H54 (cell line): ENCODE measurements at places on chromosomes 4 and X.

DNA sequence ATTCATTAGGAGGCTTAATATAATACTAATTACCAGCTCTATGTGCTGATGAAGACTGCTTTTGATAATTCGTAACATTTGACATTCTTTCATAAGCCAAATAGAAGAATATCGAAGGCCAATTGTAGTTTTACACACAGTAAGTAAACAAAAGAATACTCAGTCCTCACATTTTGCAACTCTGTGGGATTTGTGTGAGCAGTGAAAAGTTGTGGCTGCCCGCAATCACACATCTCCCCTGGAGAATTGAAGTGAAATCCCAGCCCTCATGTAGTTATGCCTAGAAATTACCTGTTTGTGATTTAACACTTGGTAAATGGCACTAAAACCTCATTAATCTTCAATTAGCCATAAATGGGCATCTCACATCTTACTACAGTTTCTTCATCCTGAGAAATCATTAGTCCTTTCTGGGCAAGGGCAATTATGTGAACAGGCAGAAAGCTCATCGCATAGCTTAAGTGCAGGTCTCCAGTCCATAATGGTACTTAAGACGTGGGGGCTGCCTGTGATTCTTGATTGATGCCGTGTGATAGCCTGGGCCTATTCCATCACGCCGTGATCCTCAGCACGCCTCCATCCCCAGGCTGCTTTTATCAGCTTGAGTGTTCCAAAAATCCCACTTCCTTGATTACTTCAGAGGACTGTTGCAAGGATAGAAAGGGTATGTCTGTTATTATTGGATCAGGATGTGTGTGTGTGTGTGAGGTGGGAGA lies 97.9 kb upstream of the METTL14 start:
- no peak for DNase-seq

GRCh38 chr4:119629142-119629471 lies 503 bp upstream of the PDE5A start:
- DNase-seq: no peak

DNA sequence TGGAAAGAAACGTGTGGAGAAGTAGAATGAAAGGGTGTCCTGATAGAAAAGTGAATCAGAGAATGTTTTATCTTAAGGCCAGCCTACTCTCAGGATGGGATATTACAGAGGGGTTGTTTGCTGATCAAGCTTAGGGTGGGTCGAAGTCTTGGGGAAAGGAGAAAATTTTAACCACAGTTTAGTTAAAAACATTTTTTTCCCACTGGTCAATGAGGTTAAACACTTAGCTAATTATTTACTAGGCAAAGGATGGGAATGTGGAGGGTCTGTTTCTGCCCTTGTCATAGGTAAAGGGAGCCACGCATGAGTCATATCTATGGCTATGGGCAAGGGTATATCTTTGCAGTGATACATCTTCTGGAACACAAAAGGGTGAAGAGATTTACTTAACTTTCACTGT lies 16.1 kb upstream of the SULT1E1 start:
- DNase-seq: no peak

DNA sequence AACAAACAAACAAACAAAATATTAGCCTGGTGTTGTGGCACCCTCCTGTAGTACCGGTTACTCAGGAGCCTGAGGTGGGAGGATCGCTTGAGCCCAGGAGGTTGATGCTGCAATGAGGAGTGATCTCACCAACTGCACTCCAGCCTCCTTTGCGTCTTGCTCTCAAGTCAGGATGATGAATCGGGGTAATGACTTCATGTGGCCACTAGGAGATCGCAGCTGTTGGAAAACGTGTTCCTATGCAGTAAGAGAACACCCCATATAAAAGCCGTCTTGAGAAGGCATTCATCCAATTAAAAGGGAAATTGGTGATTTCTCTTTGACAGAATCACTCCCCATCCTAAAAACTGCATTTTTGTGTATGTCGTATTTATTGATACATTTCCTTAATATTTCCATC lies 6.9 kb downstream of the CCNB3 start:
- no peak for DNase-seq

GRCh38 chrX:29397506-29397905 lies 810.3 kb downstream of the IL1RAPL1 start:
- DNase-seq: no peak

- no peak for DNase-seq
These were observed 216.8 kb downstream of the AFAP1 start for GRCh38 chr4:7722766-7723387.

DNA sequence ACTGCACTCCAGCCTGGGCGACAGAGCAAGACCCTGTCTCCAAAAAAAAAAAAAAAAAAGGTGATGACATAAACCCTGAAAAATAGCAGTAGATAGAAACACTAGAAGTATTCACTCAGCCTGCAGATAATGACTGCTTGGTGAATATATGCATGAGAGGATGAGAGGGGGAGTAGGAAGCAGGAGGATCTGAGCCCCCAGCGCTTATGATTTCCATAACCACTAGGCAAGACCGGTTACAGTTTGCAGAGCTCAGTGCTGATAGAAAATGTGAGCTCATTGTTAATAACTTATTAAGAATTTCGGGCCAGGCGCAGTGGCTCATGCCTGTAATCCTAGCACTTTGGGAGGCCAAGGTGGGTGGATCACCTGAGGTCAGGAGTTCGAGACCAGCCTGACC lies 40.8 kb upstream of the SLC34A2 start:
- DNase-seq: no peak

- DNase-seq: no peak
These were observed 2595.3 kb downstream of the ARAP2 start for GRCh38 chr4:33649015-33649414.

DNA sequence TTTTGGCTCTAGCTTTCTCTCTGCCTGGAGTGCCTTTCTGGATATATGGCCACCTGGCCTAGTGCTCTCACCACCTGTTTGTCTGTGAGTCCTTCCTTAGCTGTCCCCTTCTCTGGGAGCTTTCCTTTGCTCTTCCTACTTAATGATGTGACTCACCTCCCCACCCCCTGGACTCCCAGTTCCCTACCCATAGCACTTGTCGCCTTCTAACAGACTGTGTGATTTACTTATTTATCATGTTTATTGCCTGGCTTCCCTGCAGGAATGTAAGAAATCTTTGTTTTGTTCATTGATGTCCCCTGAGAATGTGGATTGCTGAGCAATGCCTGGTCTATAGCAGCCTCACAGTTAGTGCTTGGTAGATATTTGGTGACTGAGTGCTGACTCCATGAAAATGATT lies 18.9 kb downstream of the ADD1 start:
- DNase-seq: peak; percentile 38

- no peak for DNase-seq
These were observed 32.6 kb downstream of the DCK start for GRCh38 chr4:71026086-71026485.

GRCh38 chrX:150941580-150941979 lies 41.6 kb upstream of the HMGB3 start:
- DNase-seq: no peak

DNA sequence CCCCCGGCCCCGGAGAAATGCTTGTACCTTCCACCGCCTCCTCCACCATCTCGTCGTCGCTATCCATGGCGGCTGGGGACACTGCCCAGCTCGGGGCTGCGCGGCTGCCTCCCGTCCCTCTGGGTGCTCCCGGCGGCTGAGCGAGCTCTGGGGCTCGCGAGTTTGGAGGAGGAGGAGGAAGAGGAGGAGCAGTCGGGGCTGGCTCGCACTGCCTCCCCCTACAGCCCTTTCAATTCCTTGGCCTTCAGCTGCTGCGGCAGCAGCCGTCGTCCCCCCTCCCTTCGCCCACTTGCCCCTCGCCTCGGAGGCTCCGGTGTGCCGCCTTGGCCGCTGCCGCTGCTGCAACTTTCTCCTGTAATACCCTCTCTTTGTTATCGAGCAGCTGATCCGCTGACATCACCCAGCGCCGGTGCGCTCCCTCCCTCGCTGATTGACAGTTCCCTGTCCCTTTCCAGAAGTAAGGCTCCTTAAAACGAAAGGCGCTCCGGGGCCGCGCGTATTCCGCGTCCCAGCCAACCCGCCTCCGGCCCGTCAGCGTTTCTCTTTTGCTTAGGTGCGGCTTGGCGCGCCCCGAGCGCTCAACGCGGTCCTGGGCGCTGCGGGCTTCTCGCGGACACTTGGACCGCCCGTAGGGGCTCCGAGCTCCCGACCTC lies at the start of gene SETD7:
Gene SETD7, minus strand, starts transcription at position 149 of the 653 bp plus-strand sequence. Its CDS starts 82 bp downstream, at position 67.
- peak; percentile 52 for DNase-seq

DNA sequence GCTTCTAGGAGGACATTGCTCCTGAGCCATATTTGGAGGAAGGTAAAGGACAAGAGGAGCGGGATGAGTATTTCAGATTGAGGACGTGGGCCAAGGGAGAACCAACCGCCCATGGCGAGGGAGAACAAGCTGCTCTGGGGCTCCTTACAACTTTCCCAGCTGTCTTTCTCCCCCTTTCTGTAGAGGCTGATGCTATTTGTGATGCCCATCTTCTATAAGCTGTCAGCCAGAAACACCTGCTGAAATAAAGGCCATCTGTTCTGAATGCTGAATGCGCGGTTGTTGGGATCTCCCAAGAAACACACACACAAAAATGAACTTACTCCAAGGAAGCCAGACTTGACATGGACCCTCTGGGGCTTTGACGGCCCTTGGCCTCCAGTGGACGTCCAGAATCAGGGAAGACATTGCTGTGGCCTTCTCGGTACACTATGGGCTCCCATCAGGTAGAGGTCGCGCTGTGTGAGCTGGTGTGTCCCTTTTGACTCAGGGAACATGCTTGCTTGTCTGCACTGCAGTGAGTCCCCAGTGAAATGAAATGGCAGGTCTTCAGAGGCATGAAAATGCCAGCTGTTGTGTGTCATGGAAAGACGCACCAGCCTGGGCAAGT lies 30.9 kb downstream of the RWDD4 start:
- DNase-seq: no peak

DNA sequence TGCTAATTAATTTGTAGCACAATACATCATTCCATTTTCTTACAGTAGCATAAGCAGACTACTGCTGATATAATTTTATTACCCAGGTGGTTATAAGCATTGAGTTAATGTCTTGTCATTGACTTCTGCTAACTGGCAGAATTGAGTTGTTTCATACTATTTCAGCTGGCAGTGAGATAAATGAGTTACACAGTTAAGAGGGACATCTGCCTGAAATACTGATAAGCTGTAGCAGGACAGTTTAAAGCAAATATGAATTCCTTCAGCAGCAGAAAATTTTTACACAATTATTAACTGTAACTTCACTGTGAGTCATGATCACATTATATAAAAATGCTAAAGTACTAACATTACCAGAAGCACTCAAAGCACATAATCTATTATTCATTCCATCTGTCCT lies 326.8 kb downstream of the INPP4B start:
- no peak for DNase-seq

DNA sequence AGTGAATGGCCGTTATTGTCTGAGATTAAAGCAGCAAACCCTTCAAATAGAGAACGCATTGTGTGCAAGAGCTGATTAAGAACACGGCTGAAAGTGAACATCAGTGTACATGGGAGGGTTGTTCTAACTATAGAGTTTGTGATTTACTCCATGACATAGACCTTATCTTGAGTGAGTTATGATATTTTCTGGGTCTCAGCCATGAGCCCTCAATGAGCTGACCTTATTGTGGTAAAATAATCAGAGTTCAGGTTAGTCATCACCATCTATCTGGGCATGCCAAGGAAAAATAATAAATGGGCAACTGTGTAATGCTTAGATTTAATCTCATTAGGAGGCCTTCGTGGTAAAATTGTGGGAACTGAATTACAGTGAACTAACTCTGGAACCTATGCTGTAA lies 33.2 kb upstream of the CLDN24 start:
- peak; percentile 21 for DNase-seq

- DNase-seq: no peak
These were observed 984.4 kb downstream of the RAB28 start for GRCh38 chr4:12499693-12500092.

DNA sequence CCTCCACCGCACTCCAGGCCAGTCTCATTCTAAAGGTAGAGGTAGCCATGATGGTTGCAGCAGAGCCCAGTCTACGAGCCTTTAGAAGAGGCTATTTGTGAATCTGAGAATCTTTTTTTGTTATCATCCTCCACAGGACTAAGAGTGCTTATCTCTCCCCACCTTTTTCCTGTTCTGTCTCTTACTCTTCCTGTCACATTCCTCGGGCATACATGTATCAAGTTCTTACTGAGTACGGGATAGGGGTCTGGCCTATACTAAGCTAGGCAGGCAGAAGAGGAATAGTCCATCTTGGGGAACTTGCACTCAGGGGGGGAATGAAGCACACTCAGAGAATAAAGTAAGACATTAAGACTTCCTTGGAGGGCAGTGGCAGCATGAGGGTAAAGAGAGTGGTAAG lies 25.7 kb downstream of the LAS1L start:
- no peak for DNase-seq

- no peak for DNase-seq
These were observed 64.0 kb upstream of the GPRIN3 start for GRCh38 chr4:89371614-89372013.

GRCh38 chr4:40471923-40472322 lies 136.8 kb downstream of the CHRNA9 start:
- no peak for DNase-seq

GRCh38 chrX:1440506-1440905 lies 12.2 kb downstream of the ASMTL start:
- no peak for DNase-seq

DNA sequence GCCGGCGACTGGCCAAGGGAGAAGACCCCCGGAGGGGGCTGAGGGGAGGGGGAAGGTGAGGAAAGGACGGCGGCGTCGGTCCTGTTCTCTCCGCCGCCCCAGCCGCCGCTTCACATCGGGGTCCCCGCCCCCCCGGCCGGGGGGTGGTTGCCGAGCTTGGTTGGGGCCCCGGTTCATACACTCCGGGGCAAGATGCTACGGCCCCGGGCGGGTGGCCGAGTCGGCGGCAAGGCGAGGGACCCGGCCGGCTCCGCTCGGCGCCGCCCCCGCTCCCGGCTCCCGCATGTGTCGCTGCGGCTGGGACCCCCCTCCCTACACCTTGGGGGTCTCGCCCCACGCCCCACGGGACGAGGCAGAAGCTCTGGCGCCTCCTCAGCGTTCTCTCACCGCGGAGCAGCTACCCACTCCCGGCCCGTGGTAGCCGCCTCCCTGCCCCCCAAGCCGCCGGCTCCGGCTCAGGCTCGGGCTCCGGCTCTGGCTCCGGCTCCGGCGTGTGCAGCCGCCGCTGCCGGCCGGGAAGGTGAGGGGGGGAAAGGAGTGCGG lies 461 bp downstream of the FBXW7 start:
- no peak for DNase-seq

DNA sequence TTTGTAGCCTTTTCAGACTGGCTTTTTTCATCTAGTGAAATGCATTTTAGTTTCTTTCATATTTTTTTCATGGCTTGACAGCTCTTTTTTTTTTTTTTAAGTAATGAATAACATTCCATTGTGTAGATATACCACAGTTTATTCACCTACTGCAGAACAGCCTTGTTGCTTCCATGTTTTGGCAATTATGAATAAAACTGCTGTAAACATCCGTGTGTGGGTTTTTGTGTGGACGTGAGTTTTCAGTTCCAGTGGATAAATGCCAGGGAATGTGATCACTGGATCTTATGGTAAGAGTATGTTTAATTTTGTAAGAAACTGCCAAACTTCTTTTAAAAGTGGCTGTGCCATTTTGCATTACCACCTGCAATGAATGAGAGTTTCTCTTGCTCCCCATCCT lies 160.8 kb downstream of the SOWAHB start:
- no peak for DNase-seq

DNA sequence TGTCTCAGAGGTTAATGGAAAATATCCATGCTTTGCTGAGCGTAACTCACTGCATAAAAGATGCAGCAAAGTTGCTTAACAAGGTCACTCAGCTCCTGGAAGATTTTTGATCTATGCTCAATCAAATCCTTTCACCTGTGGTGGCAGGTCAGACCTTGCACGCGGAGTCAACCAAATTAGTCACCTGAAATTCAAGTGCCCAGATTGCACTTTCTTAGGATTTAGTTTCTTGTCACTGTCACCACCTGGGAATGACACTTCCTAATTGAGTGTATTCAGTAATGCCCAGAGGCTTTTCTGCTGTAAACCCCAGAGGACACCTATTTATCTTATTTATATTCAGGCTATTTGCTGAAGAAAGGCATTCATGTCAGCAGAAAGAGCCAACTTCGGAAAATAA lies 215.8 kb upstream of the SMIM31 start:
- no peak for DNase-seq
